SW 1271 (cell line): ENCODE measurements at places on chromosomes 7 and 10.

- no peak for DNase-seq
Observed at GRCh38 chr10:31372439-31372838, 53.4 kb downstream of the ZEB1 start.

DNA sequence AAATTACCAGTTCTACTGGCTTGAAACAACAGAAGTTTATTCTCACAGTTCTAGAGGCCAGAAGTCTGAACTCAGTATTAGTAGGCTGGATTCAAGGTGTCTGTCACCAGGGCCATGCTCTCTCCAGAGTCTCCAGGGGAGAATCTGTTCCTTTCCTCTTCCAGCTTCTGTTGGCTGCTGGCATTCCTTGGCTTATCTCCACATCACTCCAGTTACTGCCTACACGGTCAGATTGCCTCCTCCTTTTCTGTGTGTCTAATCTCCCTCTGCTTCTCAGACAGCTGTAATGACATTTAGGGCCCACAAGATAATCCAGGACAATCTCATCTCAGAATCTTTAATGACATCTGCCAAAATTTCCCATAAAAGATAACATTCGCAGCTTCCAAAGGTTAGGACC, 36.6 kb downstream of the MAPK8 start:
- no peak for DNase-seq

DNA sequence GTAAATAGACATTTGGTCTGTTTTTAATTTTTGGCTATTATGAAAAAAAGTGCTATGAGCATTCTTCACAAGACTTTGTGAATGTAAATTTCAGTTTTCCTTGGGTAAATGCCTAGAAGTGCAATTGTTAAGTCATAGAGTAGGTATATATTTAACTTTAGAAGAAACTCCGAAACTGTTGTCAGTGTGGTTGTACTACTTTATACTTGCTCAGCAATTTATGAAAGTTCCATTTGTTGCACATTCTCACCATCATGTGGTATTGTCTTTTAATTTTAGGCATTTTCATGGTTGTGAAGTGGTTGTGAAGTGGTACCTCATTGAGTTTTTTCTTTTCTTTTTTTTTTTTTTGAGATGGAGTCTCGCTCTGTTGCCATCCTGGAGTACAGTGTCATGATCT, 60.0 kb downstream of the TYW1 start:
- no peak for DNase-seq

DNA sequence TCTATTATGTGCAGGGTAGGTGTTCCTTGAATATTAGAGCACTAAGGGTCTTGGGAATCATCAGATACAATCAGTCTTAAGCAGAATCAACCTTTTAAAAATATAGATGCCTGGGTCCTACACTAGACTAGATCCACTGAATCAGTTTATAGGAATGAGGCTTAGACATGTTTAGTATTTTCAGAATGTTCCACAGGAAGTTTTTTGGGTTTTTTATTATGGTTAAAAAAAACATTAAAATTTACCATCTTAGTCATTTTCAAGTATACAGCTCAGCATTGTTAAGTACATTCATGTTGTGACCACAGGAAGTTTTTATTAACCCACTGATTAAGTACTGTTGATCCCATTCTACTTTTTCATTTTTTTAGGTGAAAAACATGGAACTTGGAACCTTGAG, 135.7 kb downstream of the LCOR start:
- DNase-seq: no peak

GRCh38 chr7:139630643-139631519, 107.4 kb downstream of the CLEC2L start:
- DNase-seq: no peak

DNA sequence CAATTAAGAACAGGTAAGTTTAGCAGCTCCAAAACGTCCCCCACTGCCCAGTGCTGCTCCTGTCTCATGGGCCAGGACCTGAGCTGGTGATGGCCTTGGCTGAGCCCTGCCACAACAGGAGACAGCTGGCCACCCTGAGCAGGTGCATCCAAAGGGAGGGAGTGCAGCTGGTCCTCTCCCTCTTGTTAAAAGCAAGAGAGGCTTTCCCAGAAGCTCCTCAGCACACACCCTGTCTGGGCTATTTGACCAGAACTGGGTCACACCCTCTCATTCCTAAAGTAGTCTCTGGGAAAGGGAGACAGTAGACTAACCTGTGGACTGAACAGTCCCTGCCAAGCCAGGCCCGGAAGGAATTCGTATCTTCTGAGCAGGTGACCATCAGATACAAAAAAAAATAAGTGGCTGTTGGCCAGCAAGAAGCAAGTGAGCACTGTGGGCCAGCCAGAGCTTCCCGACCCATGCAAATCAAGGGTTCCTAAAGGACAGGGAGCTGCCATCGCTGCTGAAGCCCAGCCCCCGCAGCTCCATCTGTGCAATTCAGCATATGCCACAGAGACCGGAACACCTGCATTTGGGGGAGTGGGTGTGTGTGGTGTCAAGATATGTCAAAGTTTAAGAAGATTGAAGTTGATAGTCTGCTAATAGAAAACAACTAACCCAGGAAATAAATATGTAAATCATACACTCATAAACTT, 2.1 kb upstream of the TMEM72 start:
- DNase-seq: no peak

DNA sequence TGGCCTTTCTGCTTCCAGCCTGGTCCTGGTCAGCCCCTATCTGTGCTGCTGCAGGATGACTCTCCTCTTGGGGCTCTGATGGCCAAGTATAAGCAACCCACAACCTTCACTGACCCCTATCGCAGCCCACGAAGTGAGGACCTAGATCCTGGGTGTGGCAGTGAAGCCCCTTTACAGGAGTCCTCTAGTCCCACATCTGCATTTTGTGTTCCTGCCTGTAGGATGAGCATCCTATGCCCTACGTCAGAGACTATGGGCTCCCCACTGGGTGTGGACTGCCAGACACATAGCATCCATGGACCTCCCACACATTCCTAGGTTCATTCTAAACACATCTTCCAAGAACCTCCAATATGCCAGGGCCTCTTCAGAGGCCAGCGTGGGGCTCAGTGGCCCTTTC, 29.0 kb downstream of the ARHGAP22 start:
- DNase-seq: no peak
